ENCODE measurements at places on chromosomes 12 and 14.

GRCh38 chr14:75126121-75126544 lies 715 bp downstream of the NEK9 start:
- DNase-seq: no peak

DNA sequence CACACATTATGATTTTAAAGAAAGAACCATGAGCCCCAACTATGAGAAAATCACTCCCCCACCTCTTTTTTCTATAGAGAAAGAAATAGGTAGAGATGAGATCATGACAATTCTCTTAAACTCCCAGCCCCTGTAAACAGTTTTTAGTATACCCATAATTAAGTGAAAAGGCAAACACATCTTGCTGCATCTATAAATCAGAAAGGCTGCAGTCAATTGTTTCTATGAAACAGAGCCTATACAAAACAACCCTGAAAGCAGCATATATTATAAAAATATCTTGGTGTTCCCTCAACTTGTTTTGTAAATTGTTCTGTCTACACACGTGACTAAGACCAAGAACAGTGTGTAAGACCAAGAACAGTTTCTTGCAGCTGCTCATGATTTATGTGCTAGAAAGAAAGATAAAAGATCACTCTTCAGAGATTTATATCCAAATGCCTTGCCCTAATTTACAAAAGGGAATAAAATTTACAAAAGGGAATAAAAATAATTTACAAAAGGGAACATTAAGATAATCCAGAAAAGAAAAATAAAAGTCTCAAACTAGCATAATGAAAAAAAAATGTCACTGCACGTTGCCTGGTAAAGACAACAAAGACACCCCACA lies 4.8 kb downstream of the KITLG start:
- no peak for DNase-seq

DNA sequence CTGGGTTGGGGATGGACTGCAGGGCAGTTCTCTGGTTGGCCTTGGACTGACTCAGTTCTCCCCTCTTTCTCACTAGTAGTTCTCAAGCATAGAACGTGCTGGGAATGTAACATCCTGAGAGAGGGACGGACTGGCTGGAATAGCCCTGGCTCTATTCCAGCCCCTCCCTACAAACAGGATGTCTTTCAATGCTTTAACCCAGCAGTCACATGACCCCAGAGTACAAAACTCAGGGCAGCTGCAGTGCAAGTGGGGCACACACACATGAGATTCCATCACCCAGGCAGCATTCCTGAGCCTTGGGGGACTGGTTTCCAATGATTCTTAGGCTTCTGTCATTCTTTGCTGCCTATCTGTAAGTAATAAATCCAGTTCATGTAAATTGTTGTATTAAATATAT lies 1.6 kb upstream of the ACOT6 start:
- no peak for DNase-seq

- DNase-seq: no peak
Measured at GRCh38 chr12:66393890-66394289, 91.6 kb downstream of the HELB start.

GRCh38 chr14:105486974-105487448 lies 325 bp downstream of the CRIP1 start:
- no peak for DNase-seq

DNA sequence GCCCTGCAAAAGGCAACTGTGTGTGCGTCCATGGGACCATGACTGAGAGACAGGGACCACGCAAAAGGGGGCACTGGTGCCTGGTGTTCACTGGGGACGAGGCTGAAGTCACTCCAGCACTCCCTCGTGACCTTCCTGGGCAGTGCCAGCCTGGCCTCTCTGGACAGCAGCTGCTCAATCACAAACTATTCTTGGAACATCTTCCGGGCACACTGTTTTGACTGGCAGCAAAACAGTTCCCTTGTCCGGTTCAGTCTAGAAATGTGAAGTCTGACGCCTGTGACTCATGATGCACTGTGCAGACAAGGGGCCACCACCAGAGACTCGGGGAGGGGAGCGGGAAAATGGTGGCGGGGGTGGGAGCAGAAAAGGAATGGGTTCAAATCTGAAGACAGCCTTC lies 20.8 kb downstream of the SNRNP35 start:
- DNase-seq: no peak

DNA sequence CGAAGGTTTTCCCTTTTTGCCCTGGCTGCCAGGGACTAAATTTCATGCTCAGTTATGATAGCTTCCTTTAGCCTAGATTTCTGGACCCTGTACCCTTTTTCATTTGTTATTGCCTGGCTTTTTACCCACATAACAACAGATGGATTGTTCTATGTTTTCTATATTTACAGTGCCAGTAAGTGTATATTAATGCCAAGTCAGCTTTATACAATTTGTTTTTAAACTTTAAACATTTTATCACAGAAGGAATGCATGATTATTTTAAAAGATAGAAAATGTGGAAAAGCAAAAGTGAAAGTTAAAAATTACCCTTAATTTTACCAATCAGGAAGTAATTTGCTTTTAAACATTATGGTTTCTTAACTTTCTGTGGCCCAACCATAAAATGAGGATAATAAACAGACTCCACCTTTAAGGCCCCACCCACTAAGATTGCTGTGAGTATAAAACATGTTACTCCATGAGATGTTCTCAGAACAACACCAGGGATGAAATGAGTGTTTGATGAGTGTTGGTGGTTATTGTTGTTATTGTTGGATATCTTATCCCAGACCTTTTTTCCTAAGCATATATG lies 496.8 kb downstream of the EGLN3 start:
- DNase-seq: no peak

Measured in BJ (cell line).